ENCODE measurements at places on chromosomes 2 and 18.

- DNase-seq, result no peak
Observed at GRCh38 chr2:190881084-190881597, 520 bp downstream of the GLS start.

GRCh38 chr18:10476338-10476791 lies 21.9 kb downstream of the APCDD1 start:
- DNase-seq, result no peak

DNA sequence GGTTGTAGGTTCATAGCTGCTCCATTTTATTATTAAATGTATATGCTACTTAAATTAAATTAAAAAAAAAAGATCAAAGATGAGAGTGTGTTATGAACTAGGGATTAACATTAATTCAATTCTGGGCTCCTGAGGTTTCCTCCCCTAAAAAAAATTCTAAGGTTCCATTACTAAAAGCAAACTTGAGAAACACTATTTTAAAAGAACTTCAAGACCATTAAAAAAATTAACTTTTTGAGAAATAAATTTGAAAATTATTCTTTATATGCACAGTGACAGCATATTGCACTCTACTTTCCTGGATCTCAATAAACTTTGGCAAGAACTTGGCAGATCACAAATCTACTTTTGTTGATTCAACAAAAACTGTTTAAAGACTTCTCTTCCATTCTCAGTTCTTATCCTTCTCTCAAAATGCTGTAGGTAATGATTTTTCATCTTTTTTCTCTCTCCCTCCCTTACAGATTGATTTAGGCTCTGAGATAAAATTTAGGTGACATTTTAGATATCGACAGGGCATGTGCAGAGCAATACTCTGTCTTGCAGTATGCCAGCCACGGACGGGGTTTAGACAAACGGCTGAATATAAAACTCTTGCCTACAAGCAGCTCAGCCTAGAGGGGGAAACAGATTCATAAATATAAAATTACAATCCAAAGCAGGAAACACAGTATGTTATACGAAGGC lies 592 bp upstream of the MARS2 start:
- DNase-seq, result no peak

DNA sequence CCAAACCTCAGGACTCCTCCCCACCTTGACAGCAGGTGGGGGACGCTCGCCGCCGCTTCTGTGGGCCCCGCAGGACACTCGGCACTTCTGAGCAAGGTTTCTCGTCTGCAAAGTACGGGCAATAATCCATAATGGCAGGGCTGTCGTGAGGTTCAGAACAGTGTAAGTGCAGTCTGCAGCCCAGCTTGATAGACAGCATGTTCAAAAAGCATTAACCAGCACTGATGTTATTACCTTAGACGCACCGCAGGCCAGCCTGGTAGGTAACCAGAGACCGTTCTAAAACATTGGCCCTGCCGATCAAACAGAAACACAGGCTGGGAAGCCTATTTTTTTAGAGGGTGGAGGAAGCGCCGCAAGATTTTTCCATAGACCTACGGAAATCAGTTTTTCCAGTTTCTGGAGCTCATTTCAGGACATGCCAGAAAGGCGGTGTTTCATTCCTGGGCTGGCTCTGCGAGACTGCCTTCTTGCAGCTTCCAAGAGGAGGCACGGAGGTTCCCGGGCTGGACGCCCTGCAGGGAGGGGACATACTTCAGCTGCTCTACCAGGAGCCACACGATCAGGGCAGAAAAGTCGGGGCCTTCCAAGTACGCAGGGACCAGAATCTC lies 148.7 kb downstream of the TPO start:
- no peak for DNase-seq

DNA sequence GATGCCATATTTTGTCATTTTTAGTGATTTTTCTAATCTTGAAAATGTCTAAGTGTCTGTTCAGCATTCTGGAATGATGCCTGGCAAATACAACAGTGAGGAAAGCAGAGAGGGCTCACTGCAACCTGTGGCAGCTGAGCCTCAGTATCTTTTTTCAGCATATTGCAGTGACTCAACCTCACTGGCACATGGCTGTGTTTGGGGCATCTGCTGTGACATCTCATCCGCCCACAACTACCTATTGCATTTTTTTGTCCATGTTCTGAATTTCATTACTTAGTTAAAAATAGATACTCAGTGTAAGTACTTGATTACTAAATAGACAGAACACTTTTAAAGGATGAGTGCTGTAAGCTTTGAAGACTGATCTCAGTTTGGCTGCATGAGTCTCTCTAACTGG lies 10.7 kb downstream of the BABAM2 start:
- DNase-seq, result no peak

- no peak for DNase-seq
Observed at GRCh38 chr2:193276069-193276468, 1081.3 kb upstream of the TMEFF2 start.

GRCh38 chr18:76497021-76497420 lies 2.0 kb upstream of the ZNF516 start:
- no peak for DNase-seq

DNA sequence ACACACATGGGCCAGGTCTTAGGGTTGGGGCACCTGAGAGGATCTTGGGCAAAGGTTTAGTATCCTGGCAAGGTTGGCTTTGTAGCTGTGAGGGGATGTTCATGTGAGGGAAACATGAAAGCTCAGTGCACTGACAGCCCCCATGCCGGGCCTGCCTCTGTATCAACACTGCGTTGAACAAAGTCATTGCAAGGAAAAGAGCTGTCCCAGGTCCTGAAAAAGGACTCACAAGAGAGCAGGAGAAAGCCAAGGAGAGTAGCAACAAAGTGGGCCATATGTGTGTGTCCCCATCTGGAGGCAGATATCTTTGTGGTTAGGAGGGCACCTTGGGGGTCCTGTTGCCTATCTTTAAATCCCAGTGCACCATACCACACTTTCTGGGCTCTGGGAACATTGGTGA lies 237.8 kb upstream of the THSD7B start:
- DNase-seq, result no peak

GRCh38 chr2:171747371-171747770 lies 60.1 kb downstream of the DYNC1I2 start:
- DNase-seq, result no peak

DNA sequence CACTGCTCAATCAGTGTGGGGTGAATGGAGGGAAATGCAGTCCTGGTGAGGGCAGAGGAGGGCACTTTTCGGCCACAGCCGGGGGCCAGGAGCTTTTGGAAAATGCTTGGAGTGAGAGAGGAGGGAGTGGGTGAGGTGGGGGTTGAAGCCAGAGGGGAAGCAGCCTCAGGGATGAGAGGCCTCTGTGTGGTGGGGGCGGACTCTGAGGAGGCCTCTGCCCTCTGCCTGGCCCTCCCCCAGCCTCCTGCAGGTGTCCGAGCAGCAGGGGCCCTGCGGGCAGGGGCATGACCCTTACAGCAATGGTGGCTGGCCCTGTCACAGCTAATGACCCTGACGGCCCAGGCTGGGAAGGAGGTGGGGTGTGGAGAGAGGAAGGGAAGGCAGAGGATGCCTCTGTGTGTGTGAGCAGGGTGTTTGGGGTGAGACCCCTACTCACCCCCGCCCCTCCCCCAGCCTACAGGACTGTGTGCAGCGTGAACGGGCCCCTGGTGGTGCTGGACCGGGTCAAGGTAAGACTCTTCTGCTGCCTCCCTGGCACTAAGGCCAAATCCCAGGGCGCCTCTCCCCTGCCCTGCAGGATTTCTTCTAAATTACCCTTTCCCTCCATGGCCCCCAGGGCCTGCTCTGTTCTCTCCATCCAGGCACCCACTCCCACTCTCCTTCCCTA lies 7.6 kb downstream of the ATP6V1B1 start:
- no peak for DNase-seq

DNA sequence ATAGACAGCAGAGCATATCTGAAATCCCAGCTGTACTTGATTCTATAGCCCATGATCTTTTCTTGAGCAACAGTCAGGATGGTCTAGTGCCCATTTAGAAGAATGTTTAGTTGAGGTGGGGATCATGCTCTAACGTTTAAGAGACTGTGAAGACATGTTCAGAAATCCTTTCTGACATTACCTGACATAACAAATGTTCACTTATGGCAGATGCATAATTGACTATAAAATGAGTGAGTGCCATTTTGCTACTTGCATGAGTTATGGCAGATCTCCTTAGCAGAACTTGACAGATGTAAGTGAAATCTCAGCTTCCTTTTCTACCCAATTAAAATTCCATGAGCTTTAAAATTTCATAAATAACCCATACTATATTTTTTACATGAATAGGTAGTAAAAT lies 209.5 kb upstream of the MMADHC start:
- DNase-seq, result no peak
